ENCODE measurements at places on chromosomes 6 and 20.

DNA sequence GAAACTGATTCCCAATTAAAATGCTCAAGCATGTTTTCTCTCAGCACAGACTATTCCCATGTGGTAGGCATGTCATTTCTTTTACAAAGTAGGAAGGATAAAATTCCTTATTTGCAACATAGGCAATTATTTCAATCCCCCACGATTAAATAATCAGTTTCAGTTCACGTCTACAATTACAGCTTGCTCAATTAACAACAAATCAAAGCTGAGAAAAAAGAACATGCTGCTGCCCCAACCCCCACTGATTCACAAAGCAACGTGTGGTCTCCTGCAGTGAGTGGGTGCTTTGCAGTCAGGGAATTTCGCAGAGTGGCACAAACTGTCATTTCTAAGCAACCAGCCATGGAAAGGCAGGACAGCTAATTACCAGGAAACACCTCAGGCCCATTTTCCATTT lies 17.0 kb downstream of the RNASET2 start:
- DNase-seq, result no peak

DNA sequence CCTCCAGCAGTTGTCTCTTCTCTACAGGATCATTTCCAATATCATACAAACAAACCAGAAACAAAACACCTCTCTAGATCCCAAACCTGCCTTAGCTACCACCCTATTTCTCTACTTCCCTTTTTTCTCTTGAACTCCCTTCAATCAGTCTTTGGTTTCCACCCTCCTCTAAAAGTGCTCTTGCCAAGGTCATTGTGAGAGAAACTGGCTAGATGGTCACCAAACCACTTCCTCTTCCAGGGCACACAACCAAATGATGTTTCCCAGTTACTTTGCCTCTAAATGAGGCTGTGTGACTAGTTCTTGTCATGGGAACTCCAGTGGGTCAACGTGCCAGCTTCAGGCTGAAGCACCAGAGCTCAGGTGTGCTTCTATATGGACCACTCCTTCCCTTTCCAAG lies 85.8 kb upstream of the ARMC2 start:
- DNase-seq, result no peak

DNA sequence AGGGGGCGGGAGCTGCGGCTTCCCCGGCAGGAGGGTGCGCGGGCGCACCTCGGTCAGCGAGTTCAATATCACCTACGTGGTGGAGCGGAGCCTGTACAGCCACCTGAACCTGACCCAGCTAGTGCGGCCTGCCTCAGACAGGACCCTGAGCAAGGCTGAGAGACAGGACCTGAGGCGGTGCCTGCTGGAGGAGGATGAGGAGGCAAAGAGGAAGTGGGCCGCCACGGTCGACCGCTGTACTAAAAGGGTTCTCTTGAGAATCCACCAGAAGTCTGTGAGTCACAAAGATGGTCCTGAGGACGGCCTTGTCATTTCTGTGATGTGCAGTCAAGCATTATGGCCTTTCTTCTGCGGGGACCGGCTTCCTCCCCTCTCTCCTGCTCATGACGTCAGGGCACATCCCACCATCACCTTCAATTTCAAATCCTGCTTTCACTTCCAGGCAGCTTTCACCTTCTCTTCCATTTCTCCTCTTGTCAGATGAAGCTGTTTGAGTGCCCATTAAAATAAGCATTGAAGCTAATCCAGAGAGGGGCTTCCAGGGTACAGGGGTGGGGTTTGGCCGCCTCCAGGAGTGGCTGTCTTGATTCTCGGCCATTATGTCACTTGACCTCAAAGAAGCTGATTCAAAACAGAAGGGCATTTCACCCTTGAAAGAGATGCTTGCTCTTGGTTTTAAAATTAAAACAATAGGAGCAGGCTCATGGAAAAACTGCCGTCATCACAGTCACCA lies 177.6 kb downstream of the SASH1 start:
- no peak for DNase-seq

DNA sequence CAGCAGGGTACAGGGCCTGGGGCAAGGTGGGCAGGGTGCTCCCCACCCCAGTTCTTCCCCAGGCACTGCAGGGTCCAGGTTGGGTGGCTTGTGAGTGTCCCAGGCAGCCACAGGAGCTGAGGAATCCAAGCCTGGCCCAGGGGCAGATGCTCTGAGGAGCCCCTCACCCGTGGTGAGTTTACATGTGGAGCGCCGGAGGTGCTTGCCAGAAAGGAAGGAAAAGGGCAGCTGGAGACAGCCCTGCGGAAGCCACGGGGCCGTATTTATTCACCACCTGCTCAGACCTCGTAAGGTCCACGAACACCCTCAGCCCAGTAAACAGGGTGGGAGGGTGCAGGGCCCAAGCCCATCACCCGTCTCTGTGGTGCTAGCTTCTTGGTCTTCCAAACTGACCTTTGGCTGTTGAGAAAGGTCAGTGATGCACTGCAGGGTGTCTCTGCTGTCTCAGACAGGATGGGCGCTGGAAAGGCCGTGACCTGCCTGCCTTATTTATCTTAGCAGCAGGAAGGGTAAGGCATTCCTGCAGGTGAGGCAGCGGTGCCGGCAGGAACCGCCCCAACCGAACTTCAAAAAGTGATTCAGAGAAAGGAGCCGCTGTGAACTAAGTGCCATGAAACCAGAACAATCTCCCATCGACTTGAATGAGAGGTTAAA lies 4.0 kb upstream of the FRMD1 start:
- DNase-seq, result no peak

GRCh38 chr6:162538643-162539064 lies 188.9 kb downstream of the PRKN start:
- DNase-seq, result no peak

DNA sequence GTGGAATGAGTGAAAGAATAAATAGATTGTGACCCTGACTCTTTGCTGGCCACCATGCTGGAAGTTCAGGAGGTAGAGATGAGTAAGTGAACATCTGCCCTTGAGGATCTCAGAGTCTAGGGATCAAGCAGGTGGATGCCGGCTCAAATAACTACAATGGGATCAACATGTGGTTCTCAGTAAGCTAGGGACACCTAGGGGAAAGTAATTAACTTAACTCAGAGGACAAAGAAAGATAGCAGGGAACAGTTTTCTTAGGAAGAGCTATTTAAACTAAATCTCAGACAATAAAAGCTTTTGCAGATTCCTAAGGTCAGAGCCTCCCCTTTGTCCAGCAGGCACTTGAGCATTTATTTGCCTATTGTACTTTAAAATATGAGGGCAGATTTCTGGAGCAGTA lies 29.1 kb downstream of the SLC13A3 start:
- no peak for DNase-seq

DNA sequence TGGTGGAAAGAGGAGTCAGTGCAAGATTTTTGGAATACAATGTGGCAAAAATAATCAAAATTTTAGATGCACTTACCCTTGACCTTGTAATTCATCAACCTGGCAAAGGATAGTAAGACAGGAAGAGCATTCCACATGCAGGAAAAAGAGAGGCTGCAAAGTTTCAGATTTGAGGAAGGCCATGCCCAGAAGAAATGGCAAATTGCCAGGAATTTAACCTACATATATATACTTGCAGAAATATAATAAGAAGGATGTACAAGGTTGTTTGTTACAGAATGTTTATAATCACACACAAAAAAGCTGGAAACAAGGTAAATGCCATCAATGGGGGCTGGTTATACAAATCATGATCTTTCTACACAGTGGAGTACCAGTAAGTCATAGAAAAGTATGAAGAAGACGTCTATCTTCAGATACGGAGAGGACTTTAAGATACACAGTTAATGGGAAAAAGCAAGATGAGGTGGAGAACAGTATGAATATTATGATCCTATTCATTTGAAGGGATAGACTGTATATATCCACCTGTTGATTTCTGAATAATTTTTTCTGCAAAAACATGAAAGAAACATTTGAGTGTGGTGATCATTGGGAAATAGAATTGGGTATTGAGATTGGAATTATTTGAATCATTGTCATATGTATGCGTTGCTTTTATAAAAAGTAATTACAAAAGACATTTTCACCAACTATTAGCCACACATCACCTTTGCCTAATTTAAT lies 253.8 kb downstream of the TBC1D7 start:
- DNase-seq, result no peak

DNA sequence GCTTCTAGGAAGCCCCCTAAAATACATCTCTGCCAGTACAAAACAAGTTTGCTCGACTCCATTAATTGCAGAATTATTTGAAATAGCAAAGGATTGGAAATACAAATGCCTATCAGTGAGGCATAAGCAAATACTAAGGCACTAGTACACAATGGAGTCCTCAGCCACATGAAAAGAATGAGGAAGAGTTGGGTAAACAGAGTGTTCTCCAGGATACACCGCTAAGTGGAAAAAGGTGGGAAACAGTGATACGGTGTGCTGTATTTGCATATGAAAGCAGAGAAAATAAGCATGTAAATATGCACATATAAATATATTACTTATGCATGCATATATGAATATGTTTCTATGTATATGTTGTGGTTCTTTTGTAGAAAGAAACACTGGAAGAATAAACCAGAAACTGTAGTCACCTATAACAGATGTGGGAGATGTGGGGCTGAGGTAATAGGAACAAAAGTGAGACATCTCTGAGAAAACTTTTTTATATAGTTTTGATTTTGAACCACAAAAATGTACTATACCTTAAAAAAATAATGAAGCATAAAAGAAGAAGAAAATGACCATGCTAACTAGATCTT lies 143.4 kb upstream of the MYLIP start:
- no peak for DNase-seq

DNA sequence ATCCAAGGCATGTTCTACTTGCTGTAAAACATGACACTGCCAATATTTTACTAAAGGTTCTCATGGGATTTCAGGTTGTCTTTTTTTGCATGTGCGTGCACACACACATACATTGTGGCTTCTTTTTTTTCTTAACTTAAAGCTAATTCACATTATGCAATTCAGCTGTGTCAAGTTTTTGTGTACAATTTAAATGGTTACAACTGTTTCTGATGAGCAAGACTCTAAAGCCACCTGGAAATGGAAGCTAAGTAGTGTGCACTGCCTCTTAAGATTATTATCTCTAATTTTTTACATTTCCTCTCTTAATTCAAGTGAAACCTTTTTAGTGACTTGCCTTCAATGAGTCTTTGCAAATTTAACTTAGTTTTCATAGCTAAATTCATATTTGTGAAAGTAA lies 75.3 kb downstream of the TULP4 start:
- DNase-seq, result no peak

DNA sequence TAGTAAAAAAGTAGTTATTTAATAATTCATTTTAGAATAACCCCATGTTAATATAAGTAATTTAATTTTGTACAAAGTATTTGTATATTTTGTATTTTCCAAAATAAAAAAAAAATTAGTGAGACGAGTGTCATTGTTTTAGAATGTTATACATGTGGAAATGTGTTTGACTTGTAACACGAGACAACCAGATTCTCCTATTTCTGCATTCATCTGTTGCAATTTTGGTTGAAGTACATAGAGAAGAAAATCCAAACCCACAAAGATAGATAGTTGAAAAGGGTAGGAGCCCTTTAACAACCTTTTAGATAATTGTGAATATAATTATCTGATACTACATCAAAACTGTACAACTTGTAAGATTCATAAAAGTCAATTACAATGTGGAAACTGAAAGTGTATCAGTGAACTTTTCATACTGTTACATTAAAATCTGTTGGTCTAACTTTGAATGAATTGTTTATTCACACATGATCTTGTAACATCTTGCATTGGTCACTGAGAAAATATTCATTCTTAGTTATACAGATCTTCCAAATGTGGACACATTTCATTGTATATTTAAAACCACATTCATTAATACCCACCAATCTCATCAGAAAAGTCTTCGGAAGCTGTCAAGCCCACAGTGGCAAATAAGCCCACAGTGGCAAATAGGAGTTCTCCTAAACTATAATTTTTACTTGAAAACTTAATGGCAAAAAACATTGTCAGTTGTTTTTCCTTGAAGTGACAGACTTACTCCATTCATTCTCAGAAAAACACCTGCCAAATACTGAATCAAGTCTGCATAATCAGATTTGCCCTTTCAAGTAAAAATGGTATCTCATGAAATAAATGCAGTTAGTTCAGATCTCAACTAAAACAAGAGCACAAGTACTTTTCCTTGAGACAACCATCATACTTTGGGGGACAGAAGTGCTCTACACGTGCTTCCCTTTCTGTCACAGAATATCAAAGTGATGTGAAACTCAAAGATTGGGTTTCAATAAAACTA lies 52.8 kb downstream of the FKBP5 start:
- no peak for DNase-seq

- DNase-seq, result no peak
Measured at GRCh38 chr6:133132466-133132971, 108.6 kb upstream of the EYA4 start.
